ENCODE measurements at places on chromosomes 6 and 20. TPM values are rescaled to one million over a fixed set of nuclear protein-coding genes. Genes with fewer than 3 reads are reported as not detected.
A peak's percentile ranks its signal among the peaks of the same experiment; 100 is the strongest.

- DNase-seq = no peak
These were observed 263.9 kb upstream of the SULF2 start for GRCh38 chr20:48049171-48049570.

DNA sequence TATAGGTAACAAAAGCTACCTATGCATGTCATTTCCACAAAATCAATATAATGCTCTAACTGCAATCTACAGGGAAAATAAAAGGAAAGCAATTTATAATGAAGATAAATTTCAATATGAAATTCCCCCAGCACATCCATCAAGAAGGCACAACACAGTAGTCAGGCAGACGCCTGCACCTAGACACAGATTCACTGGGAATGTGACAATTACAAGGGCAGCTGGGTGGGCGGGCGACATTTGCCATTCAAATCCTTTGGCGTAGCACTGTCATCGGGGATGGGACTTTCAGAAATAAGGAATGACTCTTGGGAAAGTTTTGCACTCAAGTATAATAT, 60.4 kb downstream of the SULF2 start:
- no peak for DNase-seq

DNA sequence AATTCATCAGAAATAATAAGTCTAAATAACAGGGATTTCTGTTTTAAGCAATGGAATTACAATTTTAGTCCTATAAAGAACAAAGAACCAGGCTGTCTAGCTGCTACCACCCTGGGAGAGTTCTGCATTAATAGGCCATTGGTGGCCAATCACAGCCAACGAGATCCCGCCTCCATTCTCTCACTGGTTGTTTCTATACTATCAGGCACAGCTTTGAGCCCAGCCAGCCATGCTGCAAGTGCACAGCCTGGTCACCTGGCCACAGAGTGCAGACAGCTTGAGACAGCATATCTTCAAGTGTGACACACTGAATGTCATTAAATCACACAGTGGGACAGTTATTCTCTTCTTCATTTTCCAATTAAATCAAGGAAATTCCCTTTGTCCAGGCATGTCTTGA, 16.1 kb upstream of the RAB22A start:
- no peak for DNase-seq

GRCh38 chr20:63056236-63057170, 49.7 kb upstream of the BHLHE23 start:
- peak; percentile 41 for DNase-seq

DNA sequence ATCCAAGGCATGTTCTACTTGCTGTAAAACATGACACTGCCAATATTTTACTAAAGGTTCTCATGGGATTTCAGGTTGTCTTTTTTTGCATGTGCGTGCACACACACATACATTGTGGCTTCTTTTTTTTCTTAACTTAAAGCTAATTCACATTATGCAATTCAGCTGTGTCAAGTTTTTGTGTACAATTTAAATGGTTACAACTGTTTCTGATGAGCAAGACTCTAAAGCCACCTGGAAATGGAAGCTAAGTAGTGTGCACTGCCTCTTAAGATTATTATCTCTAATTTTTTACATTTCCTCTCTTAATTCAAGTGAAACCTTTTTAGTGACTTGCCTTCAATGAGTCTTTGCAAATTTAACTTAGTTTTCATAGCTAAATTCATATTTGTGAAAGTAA, 75.3 kb downstream of the TULP4 start:
- DNase-seq = no peak

DNA sequence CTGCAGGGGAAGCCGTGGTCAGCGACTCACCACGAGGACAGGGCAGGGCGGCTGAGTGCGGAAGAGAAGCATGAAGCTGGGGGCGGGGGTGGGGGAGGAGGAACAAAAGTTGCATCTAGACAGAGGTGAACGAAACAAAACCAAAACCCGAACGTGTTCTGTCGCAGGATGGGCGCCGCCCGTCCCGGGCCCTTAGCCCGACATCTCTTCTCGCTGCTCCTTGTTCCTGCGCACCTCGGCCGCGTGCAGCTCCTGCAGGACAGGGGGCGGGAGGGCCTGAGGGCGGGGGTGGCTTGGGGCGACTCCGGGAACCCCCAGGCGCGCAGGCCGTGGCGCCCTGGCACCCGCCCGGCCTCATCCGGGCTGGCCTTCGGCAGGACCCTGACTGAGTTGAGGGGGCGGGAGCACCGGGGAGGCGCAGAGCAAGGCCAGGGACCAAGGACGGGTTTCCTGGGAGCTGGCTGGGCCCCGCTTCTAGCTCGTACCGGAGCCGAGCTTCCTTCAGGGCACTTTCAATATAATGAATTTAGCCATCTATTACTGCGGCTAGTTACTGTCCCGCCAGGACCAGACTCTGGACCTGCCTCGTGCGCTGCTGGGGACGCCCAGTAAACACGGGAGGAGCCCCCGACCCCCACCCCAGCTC, 12.0 kb downstream of the STMN3 start:
- DNase-seq = peak; percentile 57

DNA sequence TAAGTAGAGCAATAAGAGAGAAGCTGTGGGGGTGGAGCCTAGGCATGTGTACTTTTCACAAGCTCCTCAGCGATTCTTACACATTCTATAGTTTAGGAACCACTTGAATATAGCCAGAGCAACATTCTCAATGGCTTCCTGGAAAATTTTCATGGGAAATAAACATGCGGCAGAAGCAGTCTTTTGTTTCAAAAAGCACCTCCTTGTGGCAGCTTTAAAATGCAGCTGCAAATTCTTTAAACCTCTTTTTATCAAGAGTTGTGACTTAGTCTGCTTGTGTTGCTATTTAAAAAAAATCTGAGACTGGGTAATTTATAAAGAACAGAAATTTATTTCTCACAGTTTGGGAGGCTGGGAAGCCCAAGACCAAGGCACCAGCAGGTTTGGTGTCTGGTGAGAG, 23.8 kb downstream of the NKX2-2 start:
- no peak for DNase-seq

DNA sequence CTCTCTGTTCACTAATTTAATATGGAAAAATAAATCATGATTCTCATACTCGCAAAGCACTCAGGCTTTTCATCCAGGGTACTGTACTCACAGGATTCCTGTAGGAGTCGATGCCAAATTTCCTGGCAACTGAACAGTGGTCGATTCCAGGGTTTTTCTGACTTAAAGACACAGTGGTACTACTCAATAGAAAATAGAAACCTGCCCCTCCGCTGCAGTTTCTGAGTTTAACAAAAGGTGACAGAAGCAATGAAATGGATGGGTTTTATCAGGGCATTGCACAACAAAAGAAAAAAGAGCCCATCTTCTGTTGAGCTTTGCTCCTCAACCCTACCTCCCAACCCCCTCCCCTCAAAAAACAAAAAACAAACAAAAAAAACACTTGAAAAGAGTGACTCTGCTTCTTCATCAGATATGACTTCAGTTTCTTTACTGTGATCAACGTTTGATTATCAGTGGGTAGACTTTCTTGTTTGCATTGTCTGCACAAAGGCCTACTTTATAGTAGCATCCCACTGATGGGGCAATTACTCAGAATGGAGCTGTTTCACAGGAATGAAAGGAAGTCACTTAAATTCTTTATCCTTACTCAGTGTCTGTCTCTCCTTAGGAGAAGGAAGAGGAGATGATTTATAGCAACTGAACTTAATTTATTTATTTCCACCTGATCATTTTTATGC, 96.2 kb upstream of the FOXO3 start:
- no peak for DNase-seq

GRCh38 chr20:50240092-50240491, 49.5 kb downstream of the CEBPB start:
- no peak for DNase-seq

DSP gene
- total RNA-seq = not detected

Data from CD4-positive, alpha-beta T cell (primary cell).